ENCODE measurements at places on chromosomes 5 and 9. TPM values are rescaled to one million over a fixed set of nuclear protein-coding genes. Genes with fewer than 3 reads are reported as not detected.
A peak's percentile ranks its signal among the peaks of the same experiment; 100 is the strongest.

The KIAA1958 gene
- polyA plus RNA-seq: 15.7 TPM

The LCN1 gene
- not detected for polyA plus RNA-seq

The KCNIP1 gene
- 9.7 TPM for polyA plus RNA-seq

The COL15A1 gene
- polyA plus RNA-seq: 25.2 TPM

The SCGB3A1 gene
- polyA plus RNA-seq: 0.70 TPM

The SLC27A6 gene
- 2.2 TPM for polyA plus RNA-seq

The AHRR gene
- polyA plus RNA-seq: 3.0 TPM

The PLAC8L1 gene
- polyA plus RNA-seq: 1.1 TPM

The PCDHA10 gene
- 0.56 TPM for polyA plus RNA-seq

The ACTBL2 gene
- not detected for polyA plus RNA-seq

- DNase-seq: no peak
Measured at GRCh38 chr5:177367981-177368868, 10.5 kb downstream of the RGS14 start.

- DNase-seq: no peak
Measured at GRCh38 chr5:170470808-170471404, 32.9 kb upstream of the KCNIP1 start.

GRCh38 chr9:69965416-69966145 lies 78.1 kb upstream of the MAMDC2 start:
- no peak for DNase-seq

DNA sequence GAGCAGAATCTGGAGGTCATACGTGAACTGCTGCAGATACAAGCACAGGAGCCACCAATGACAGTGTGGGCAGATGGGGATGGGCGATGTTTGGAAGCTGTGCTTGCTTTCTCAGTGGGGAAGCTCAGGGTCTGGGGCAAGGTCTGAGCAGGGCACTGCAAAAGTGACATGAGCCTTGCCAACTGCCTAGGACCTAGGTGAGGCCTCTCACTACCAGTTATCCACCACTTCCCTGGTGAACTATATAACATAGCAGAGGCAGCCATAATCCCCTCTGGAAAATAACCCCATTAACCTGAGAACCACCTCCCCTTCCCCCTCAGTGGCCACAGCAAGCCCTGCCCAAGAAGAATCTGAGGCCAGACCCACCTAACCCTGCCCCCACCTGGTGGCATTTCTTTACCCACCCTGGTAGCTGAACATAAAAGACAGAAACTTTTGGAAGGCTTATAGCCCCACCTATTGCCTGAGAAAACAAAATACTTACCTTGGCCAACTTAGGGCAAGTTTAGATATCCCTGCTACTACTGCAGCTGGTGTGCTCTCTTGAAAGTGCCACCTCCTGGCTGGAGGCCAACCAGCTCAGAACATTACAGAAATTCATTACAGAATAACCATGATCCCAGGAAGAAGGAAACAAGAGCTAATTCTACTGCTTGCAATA lies 18.8 kb upstream of the SPEF2 start:
- no peak for DNase-seq

DNA sequence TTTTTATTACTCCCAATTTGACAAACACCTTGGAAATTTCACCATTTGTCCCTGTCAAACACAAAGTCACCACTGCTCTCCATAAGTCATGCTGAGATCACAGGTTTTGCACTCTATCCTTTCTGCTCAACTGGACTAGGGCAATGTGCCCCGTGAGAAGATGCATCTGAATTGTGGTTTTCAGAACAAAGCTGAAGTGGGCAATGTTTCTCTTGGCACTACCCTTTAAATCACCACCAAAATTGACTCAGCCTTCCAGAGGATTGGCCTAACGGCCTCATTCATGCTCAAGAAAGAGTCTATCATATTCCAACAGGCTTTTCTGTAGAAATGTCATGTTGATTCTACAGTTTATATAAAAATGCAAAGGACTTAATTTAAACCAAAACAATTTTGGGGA lies 81.0 kb upstream of the TRIO start:
- no peak for DNase-seq

DNA sequence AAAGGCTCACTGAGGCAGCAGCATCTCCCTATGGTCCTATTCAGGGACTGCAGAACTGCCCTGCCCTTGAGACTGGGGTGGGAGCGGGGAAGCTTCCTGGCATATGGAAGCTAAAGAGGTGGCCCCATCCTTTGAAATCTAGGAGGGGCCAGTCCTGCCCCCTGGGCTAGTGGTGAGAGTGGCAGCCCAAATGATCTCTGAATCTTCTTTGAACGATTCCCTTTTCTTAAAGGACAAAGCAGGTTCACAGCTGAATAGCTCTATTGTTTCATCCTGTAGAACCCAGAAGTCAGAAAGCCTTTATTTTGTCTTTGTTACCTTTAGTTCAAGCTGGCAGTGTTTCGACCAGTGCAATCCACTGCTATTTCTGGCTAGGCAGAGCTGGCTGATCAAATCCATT lies 741.9 kb downstream of the IRX1 start:
- no peak for DNase-seq

DNA sequence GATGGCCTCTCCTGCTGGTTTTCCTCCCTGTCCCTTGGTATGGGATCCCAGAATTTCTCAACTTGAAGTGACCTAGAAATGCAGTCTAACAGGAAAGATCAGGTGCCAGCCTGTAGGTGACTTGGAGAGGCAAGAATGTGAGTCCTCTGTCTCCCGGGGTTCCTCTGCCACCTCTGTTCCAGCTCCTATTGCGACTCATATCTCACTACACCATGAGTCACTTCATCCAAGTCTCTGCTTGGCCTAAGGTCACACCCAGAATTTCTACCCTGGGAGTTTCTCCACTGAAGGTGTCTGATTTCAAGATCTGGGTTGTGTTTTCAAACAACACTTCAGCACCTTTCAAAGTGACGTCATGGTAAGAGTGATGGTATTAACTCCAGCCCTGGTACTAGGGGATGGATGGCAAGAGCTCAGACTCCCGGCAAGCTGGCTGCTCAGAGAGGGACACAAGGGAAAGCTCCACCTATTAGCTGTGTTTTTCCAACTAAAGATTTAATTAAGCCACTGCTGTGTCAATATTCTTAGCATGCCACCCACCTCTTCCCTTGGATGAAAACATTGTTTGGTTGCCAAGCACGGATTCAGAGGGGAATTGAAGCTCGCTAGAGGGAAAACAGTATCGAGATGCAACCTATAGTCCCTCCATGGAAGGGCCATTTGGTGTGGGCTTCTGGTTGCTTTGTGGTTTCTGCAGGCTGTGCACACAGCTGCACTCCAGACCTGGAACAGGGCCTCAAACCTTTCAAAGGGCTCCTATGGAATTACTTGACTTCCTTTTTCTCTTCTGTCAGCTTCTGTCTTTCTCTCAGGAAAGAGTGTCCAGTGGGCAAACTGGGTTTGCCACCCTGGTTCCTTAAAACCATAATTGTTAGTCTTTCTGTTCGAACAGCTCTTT lies 205.7 kb downstream of the GAS1 start:
- DNase-seq: no peak

DNA sequence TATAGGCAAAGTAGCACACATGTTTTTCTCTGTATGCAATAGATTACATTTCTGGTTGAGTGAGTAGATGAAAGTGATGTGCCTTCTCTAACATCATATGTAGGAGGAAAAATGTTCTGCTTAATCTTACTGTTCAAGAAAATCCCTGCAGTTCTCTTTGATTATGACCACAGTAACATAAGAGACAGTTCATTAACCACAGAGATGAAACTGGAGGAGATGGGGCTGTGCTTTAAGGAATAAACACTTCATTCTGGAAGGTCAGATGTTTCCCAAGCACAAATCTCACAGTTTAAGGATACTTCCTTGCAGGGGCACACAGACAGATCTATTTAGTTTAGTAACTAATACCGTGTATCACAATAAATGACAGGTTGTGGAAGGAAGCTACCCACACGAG lies 150.2 kb downstream of the SEMA5A start:
- no peak for DNase-seq

GRCh38 chr5:54537725-54538124 lies 20.2 kb downstream of the SNX18 start:
- no peak for DNase-seq

DNA sequence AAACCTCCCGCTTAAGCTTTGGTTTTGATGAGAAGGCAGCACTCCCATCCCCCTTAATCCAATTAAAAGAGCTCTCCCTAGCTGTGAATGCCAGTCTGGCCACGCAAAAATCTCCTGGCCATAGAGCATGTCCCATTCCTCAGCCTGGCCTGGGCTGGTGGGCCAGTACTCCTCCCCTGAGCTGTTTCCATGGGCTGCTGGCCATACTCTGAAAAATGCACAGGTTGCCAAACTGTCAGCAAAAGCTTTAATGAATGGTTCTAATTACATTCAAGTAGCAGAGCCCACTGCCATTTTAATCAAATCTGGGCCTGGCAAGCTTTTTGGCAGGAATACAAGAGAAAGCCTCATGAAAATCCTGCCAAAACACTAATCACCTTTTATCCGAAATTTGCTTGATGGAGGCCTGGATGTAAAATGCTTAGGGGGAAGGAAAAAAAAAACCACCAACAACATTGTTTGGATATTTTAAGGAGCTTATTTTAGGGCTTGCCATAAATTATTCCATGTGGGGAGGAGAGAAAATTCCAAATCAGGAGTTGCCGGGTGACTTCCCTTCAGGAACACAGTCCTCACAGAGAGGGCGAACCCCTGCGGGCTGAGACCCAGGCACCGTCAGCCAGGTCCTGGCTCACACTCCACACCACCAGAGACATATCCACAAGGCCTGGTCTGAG lies 243.3 kb downstream of the SEC61B start:
- DNase-seq: peak; percentile 9

GRCh38 chr9:126939821-126940221 lies 25.2 kb downstream of the RALGPS1 start:
- no peak for DNase-seq

DNA sequence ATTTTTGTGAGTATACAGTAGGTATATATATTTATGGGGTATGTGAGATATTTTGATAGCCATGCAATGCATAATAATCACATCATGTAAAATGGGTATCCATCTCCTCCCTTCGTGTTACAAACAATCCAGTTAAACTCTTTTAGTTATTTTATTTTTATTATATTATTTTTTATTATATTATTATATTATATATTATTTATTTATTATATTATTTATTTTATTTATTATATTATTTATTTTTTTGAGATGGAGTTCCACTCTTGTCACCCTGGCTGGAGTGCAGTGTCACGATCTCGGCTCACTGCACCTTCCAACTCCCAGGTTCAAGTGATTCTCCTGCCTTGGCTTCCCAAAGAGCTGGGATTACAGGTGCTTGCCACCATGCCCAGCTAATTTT lies 138.6 kb downstream of the WDR70 start:
- no peak for DNase-seq

GRCh38 chr5:134028496-134028895 lies 23.7 kb upstream of the VDAC1 start:
- no peak for DNase-seq

DNA sequence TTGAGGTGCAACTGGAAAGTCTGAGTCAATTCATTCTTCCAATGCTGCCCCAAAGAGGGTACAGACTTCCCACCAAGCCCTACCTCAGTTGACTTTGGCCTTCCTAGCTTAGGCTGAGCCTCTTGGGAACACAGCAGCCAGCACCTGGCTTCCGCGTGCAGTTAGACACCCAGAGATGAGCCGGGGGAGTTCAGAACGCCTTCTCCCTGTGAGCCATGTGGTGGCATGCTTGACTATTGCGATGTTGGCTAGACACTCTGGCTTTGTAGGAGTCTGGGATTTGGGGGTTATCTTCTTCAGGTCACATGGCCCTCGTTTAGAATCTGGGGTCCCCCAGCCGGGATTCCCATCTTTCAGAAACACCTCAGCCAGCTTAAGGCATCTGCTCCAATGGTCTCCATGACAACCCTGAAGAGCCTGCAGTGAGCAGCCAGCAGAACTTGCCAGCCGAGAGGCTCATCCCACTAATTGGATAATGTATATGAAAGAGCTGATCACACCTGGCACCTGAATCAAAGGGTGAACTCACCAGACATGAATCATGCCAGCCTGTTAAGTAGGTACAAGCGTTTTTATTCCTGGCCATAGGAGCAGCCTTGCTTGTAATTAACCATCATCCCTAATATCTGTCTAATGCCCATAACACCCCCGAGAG lies 167.5 kb downstream of the SYK start:
- DNase-seq: no peak

DNA sequence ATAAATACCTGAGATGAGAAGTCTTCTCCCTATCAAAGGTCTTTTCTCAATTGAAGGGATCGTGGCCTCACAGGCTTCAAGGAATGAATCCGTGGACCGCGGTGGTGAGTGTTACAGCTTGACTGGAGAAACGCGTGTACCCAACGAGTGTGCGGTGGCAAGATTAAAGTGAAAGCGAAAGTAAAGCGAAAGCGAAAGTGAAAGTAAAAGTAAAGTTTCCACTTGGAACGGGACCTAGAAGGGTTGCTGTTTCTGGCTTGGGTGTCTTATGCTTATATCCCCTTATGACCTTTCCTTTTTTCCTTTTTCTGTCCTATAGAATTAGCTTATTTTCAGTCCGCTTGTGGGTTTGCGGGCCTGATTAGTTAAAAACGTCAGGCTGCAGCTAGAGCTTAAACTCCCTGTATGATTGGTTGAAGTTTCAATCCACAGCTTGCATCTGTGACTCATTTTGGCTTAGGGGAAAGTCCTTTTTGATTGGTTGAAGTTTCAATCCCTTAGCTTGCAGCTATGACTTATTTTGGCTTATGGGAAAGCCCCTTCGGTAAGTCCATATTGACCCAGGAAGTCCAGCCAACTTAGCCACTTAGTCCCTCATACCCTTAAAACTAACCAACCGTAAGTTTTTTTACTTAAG lies 924.3 kb upstream of the CDH10 start:
- no peak for DNase-seq

- DNase-seq: peak; percentile 84
Measured at GRCh38 chr5:181221792-181222629, 1.1 kb upstream of the TRIM41 start.

DNA sequence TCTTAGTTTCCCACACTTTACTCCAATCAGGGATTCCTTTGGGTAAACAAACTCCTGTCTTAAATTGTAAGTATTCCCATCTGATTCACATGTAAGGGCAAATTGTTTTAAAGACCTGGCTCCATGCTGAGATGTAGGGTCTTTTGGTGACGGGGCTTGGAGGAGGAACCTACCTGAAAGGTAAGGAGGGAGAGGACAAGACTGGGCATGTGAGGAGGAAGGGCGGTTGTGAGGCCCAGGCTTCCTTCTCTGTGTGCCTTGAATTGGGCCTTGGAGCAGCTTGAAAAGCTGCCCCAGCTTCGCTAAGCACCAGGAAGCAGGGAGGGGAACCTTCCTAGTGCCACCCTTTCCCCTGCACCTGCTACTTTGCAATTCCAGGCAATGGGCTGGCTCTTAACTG lies 86.8 kb downstream of the C9orf152 start:
- DNase-seq: no peak

Measured in left renal pelvis (tissue), 4 donors.